ENCODE measurements at places on chromosomes 4 and X. TPM values are rescaled to one million over a fixed set of nuclear protein-coding genes. Genes with fewer than 3 reads are reported as not detected.
A peak's percentile ranks its signal among the peaks of the same experiment; 100 is the strongest.

- H3K27ac ChIP-seq = peak overlapping the region; percentile 31
- H3K4me1 ChIP-seq = no peaks in the 10 kb centered on the region
- no peak overlapping the region for H3K4me3 ChIP-seq
- peak; percentile 17 for DNase-seq
These were observed 189.2 kb downstream of the SHROOM3 start for GRCh38 chr4:76624241-76624681.

DNA sequence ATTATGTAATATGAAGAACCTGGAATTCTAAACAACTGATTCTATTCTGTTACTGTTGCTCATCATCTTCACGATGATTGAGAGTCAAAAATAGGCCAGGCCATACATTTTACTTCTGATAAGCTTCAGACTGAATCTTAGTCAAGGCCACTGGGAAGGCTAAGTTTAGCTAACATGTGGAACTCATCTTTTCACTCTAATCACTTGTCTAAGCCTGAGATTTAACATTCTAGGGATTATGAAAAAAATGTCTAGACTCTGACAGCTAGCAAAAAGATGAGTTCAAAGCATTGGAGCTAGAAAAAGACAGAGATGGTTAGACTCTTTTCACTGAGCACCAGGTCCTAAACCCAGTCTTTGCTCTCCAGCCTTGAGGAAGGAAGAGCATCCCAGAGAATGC is 656.2 kb upstream of the IGFBP7 start:
- H3K4me1 ChIP-seq = no peaks in the 10 kb centered on the region
- DNase-seq = no peak
- H3K27me3 ChIP-seq = no peaks in the 10 kb centered on the region
- H3K36me3 ChIP-seq = no peaks in the 10 kb centered on the region
- no peak overlapping the region for H3K4me3 ChIP-seq

- no peaks in the 10 kb centered on the region for H3K36me3 ChIP-seq
- H3K27me3 ChIP-seq = no peaks in the 10 kb centered on the region
- no peak overlapping the region for H3K27ac ChIP-seq
- DNase-seq = no peak
- no peaks in the 10 kb centered on the region for H3K4me1 ChIP-seq
These were observed 437.1 kb upstream of the CTSO start for GRCh38 chr4:156390599-156391324.

GRCh38 chr4:36067116-36067515 is 177.2 kb downstream of the ARAP2 start:
- H3K4me1 ChIP-seq = no peaks in the 10 kb centered on the region
- no peak for DNase-seq
- no peak overlapping the region for H3K4me3 ChIP-seq

DNA sequence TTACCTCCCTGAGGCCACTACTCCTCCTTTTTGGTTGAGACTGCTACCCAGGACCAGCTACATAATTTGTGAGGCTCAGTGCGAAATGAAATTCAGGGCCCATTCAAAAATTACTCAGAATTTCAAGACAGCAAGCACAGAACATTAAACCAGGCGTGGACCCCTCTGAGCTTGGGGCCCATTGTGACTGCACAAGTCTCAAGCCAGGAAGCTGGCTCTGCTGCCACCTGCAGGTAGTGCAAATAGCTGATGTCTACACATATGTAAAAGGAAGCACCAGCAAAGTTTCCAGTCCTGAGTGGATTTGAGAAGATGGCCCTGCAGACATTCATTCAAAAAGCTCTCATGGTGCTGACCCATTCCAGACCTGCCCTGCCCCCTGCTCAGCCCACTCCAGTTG is 213.4 kb upstream of the LNX1 start:
- no peak overlapping the region for H3K4me3 ChIP-seq
- no peak overlapping the region for H3K27ac ChIP-seq
- DNase-seq = no peak

GRCh38 chrX:68185161-68185560 is 248.1 kb downstream of the OPHN1 start:
- DNase-seq = no peak
- no peak overlapping the region for H3K4me3 ChIP-seq
- H3K36me3 ChIP-seq = no peaks in the 10 kb centered on the region
- no peak overlapping the region for H3K27ac ChIP-seq

GRCh38 chr4:145003675-145004074 is 94.3 kb downstream of the ANAPC10 start:
- no peaks in the 10 kb centered on the region for H3K27me3 ChIP-seq
- H3K36me3 ChIP-seq = no peaks in the 10 kb centered on the region
- H3K4me1 ChIP-seq = no peaks in the 10 kb centered on the region
- H3K27ac ChIP-seq = no peak overlapping the region

GRCh38 chr4:8010618-8011017 is 71.0 kb upstream of the AFAP1 start:
- H3K36me3 ChIP-seq = no peaks in the 10 kb centered on the region
- H3K4me1 ChIP-seq = no peaks in the 10 kb centered on the region
- H3K27ac ChIP-seq = no peak overlapping the region
- H3K4me3 ChIP-seq = no peak overlapping the region
- no peak for DNase-seq

DNA sequence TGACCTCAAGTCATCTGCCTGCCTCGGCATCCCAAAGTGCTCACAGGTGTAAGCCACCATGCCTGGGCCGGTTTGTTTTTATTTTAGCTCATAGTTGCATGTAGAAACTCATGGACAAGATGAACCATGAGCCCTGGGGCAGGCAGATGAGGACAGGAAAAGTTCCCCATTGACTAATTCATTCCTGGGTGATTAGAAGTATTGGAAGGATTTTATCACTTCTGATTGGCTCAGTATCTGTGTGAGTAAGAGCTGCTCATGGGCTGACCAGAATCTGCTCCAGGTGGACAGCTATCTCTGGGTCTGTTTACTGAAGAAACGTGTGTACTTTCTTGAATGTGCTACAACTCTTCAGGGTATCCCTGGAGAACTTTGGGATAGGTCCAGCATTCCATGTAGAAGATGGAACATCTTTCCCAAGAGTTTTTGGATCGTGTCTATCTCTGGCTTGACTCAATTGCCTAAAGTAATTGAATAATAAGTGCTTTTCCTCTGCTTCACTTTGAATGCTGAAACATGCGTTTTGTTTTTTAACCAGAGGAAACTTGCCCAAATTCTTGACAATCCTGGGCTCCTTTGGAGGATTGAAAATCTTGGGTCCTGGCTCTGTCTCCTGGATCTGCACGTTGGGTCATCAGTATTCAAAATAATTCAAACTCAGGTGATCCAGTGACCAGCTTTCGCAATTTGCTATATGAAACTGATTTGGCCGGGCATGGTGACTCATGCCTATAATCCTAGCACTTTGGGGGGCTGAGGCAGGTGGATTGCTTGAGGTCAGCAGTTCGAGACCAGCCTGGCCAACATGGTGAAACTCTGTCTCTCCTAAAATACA is 88.6 kb upstream of the DHRSX start:
- DNase-seq = peak; percentile 21
- no peak overlapping the region for H3K27ac ChIP-seq
- peaks cover 6% of the 10 kb centered on the region for H3K4me1 ChIP-seq
- H3K27me3 ChIP-seq = no peaks in the 10 kb centered on the region

Gene PAPSS1
- 49.8 TPM for total RNA-seq

Gene RASL11B
- total RNA-seq = 9.2 TPM

Gene PDE6B
- 0.98 TPM for total RNA-seq

Gene ADAMTS3
- total RNA-seq = 1.7 TPM

Gene SSX1
- total RNA-seq = not detected

Gene HSD17B10
- 137 TPM for total RNA-seq

Gene TMEM144
- total RNA-seq = 8.2 TPM

Measured in tibial nerve (tissue), 4 donors.